ENCODE measurements at places on chromosomes 7 and 10.

- no peak for DNase-seq
These were observed 213.4 kb downstream of the SUGCT start for GRCh38 chr7:40348126-40348728.

DNA sequence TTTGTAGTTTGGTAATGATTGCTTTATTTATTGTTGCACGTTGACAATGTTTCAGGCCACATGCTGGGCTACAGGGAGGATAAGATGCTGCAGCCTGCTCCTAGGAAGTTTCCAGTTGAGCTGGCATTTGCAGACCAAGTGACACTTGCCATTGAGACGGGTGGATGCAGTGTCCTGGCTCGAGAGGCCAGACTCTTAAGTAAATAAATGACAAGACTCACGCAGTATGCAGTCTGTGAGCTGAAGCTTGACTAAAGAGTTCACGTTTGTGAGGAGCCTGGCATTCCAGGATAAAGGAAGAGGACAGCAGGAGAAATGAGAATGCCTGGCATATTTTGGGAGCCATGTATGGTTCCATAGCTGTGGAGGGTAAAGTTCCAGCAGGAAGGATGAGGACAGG is 105.8 kb downstream of the BAMBI start:
- DNase-seq = no peak

- DNase-seq = no peak
These were observed 70.2 kb upstream of the MKX start for GRCh38 chr10:27815846-27816245.

DNA sequence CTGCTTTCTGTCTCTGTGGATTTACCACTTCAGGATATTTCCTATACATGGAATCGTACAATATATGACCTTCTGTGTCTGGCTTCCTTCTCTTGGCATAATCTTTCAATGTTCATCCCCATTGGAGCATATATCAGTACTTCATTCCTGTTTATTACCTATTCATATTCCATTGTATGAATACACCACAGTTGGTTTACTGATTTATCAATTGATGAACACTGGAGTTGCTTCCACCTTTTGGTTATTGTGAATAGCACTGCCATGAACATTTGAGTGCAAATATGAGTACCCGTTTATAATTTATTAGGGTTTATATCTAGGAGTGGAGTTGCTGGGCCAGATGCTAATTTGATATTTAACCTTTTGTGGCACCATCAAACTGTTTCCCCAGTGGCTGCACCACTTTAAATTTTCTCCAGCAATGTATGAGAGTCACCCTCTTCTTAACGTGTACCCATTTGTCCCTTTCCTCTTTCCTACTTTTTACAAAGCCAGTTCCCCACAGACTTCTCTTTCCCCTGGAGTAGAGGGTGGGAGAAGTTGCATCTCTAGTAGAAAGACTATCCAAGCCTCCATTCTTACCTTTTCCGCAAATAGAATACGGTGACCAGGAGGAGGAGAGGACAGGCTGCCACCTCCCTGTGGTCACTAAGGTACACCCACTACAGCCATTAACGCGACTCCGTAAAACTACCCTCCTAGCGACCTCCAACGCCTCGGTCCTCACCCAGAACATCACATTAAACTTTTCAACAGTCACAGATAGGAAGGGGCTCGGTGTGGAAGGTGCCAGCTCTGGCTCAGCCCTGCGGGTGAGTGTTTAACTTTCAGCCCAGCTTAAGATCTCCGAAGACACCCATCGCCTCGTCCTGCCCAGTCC is 25.6 kb downstream of the SCD start:
- DNase-seq = no peak

GRCh38 chr10:7984325-7984724 is 70.2 kb upstream of the GATA3 start:
- no peak for DNase-seq

DNA sequence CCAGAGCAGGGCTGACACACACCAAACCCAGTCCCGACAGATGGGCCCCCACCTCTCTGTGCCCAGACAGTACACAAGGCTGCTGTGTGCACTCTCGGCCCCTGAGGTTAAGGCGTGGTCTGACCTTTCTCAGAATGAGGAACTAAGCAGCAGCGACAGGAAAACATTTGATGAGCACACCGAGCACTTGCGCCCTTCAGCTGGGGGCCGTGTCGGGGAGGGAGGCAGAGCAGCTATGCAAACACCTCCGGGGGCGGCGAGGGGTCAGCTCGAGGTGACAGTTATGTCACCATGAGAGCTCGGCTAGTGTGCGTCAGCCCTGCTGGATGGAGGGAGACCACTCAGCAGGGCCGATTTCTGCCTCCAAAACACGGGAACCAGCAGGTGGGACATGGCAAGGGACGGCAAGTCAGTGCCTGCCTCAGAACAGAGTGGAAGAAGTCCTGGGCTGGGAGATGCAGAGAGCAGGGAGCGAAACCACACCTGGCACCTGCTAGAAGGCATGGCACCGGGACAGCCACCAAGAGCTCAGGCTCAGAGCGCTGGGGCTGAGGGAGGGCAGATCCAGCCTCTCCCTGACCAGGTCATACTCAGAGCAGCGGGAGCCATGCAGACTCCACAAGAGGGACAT is 57.4 kb downstream of the CHST15 start:
- DNase-seq = no peak

DNA sequence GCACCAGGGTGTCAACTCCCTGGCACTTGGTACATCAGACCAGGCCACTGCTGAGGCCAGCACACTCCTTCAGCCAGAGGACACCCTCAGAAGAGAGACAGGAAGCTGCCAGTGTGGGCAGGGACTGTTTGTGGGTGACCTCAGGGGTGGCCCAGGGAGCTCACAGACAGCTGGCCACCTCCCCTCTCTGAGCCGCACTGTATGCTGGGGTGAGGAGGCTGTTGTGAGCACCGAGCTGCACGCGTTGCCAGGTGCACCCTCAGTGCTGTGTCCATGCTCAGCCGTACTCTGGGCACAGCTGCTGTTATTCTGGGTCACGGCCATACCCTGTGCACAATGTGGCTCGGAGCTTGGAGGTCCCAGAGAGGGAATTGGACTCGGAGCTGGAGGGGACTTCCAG is 61.5 kb upstream of the NANOS1 start:
- no peak for DNase-seq

DNA sequence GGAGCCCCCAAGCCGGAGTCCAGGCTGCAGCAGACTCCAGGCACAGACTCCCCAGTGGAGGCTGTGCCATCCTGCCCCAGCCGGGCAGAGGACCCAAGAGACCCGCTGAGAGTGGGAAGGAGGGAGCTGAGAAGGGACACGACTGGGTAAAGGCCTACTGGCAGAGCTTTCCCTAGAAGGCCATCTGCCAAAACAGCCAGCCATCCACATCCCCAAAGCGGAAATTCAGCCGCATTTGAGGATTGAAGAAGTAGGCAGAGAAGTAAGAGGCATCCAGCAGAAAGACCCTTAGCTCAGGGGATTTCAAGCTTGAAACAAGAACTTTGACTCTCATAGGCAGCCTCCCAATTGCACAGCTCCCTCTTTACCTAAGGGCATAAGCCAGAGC is 857 bp downstream of the CPXM2 start:
- no peak for DNase-seq

- no peak for DNase-seq
These were observed 32.5 kb downstream of the C10orf143 start for GRCh38 chr10:130078120-130078519.

- DNase-seq = no peak
These were observed 98.1 kb downstream of the TCF7L2 start for GRCh38 chr10:113047963-113048781.

DNA sequence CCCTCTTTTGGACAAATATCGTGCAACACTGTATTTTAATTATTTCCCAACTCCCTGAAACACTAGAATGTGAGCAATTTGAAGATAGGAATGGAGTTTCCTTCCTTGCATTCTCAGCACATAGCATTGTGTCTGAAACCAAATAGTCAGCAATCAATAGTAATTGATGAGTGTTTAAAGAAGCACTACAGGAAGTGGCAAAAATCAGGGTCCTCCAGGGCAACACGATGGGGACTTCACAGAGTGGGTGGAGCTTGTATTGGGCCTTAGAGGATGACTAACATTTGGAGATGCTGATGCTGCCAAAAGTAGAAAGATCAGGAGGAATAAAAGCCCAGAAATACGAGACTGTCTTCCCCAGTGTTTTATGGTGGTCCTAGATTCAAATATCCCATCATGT is 94.9 kb downstream of the NPSR1 start:
- DNase-seq = no peak

DNA sequence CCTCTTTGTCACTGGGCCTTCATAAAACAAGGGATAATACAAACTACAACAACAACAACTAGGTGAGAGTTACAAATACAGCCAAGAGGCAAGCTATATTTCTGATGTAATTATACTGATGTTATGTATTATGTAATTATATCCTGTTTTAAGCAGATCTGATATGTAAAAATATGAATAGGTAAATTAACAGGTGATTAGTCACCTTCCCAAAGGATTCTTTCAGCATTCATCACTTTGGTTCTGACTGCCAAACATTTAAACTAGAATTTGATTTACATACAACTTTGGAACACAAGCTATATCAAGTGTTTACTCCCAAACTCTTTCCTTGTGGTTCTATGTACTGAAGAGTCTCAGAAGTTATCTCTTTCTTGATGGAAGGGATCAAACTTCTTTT is 53.7 kb downstream of the BEND7 start:
- no peak for DNase-seq

- no peak for DNase-seq
These were observed 153.4 kb downstream of the ATE1 start for GRCh38 chr10:121774404-121774803.

DNA sequence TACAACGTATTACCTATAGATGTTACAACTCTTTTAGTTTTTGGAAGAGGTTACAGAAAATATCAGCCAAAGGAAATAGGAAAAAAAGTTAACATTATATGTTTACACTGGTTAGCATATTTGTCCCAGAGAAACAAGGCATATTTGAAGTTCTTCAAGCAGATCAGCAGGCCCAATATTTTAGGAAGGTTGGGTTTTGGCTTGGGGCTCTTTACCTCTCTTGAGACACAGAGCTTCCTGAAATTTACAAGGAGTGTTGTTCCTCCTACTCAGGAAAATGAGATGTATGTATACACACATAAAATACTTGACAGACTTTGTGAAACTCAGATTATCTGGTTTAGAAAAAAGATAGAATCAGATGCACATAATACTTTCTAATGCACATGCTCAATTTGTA is 323.6 kb downstream of the HGF start:
- DNase-seq = no peak

DNA sequence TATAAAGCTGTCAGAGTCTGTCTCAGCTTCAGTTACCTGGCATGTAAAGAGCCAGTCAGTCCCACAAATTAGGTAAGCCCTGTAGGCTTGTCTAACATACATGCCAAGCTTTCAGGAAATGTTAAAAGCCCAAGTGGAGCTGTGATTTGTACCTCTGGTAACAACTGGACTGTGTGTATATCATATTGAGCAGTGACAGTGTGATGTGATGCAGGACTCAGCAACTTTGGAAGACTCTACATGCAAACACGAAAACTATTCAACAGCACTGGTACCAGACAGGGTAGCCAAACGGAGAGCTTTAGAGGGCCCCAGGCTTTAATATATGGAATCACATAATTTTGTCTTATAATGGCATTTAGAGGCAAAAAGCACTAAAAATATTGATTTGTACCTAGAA is 587.9 kb downstream of the PHTF2 start:
- DNase-seq = no peak

DNA sequence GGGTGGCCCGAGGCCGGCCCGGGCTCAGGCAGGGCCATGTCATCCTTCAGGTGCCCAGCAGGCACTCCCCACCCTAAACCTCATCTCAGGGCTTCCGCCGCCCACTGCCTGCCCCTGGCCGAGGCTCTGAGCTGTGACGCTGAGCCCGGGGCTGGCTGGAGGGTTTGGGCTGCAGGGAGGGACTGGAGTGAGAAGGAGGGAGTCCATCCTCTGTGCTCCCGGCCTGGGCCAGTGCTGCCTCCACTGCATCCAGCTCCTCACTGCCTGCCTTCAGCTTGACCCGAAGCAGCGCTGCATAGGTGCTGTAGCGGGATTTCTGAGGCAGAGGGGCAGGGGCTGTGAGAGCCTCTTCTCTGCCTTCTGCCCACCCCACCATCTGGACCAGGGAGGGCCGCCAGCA is 7.6 kb downstream of the NFKB2 start:
- DNase-seq = no peak

GRCh38 chr7:90229682-90230081 is 15.3 kb upstream of the CFAP69 start:
- no peak for DNase-seq

- DNase-seq = no peak
These were observed 19.5 kb upstream of the PPP1R3C start for GRCh38 chr10:91652364-91652763.

DNA sequence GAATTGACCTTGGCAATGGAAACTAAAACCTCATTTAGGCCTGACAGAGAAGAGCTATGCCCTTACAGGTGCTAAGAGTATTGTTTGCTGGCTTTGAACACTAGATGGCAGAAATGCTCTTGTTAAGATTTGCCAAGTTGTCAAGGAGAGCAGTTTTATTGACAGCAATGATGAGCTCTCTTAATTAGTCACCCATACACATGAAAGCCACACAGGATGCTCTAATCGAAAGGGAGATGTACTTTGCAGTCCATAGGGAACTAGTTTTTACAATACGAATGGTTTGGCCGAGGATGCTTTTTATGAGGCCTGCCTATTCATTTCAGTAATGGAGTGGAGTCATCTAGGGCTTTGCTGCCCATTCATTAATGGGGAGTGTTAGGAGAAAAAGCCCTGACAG is 45.4 kb upstream of the MBL2 start:
- no peak for DNase-seq

- DNase-seq = no peak
These were observed 531.0 kb downstream of the DNAJB6 start for GRCh38 chr7:157867685-157868305.

GRCh38 chr7:68682910-68683309 is 915.4 kb upstream of the AUTS2 start:
- DNase-seq = no peak

GRCh38 chr10:132219486-132219885 is 32.7 kb downstream of the DPYSL4 start:
- DNase-seq = no peak

GRCh38 chr10:31871266-31872065 is 57.2 kb downstream of the ARHGAP12 start:
- DNase-seq = no peak

DNA sequence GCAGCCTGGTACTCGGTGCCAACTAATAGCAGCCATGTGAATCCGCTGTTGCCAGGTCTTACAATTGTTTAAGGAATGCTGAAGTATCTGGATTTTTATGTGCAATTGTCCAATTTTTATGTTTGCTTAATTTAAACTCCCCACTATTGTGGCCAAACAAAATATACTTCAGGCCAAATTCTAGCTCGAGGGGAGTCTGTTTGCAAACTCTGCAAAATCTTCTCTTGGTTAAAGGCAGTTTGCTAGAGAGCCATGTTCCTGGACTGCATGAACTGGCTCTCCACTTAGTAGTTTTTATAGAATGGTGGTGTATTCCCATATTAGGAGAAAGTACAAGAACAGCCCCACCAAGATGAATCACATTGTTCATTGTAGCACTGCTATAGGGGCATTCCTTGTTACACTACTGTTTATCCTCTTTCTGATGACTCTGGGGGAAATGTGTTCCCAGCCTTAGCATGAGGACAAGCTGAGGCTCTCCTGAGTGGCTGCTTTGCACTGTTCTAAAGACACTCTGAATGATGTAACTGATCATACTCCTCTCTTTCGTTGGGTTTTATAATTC is 178.0 kb upstream of the GLI3 start:
- DNase-seq = no peak
